ENCODE measurements at places on chromosomes 12 and 14.

GRCh38 chr14:95870772-95871171, 5.9 kb upstream of the TUNAR start:
- DNase-seq, result no peak

DNA sequence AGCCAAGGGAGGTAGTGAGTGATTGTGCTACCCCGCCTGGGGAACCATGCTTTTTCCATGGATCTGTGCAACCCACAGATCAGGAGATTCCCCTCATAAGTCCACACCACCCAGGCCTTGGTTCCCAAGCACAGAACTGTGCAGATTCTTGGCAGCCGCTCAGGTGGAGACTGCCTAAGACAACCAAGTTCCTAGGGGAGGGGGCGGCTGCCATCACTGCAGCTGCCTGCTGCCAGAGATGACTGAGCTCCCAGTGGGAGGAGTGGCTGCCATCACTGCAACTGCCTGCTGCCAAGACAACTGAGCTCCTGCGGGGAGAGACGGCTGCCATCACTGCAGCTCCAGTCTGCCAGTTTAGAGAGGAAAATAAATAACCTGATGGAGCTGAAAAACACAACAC, 138.3 kb upstream of the GARIN2 start:
- DNase-seq, result no peak

DNA sequence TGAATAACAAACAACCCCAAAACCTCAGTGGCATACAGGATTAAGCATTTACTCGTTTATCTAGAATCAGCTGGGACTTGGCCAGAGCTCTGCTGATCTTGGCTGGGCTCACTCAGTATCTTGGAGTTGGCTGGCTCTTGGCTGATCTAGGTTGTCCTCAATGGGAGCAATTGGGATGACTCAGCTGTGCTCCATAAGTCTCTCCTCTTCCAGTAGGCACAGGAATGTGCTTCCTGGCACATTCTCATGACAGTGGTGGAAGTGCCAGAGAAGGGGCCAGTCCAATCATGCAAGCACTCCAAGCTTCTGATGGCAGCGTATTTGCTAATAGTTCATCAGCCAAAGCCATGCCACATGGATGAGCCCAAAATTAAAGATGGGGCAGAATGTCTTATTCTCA, 41.7 kb upstream of the ANO4 start:
- DNase-seq, result no peak

- no peak for DNase-seq
These were observed 211.3 kb downstream of the ESR2 start for GRCh38 chr14:64082837-64083236.

- no peak for DNase-seq
These were observed 729 bp upstream of the GAPDH start for GRCh38 chr12:6533653-6533922.

DNA sequence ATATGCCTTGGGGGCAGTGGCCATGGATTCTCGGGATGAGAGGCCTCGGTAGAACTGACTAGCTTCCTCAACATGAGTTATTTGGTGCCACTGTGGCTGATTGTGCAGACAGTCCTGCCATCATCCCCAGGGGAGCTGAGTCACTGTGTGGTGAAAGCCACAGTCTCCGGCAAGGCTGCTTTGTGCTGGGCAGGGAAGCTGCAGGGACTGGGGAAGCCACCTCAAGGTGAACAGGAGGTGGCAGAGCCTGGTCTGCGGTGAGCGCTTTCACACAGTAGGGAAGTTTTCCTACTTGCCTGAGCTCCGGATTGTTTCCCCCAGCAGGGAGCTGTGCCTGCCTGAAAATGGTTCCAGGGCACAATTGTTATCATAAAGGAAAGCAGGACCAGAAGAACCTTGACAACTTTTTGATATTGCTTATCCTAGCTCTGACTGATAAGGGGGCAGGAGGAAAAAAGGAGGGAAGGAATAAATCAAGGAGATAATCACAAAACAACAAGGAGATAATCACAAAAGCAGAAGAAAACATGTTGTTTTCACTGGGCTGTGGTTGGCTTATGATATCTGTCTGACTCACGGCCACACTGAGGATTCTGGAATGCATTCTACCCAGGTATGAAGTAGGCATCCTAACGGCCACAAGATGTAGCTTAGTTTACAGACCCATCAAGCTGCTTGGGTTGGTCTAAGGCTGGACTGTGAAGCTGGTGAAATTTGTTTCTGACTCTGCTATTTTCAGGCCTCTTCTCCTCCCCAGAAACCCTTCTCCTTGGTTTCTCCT, 32.2 kb upstream of the GNG2 start:
- DNase-seq, result peak; percentile 79

DNA sequence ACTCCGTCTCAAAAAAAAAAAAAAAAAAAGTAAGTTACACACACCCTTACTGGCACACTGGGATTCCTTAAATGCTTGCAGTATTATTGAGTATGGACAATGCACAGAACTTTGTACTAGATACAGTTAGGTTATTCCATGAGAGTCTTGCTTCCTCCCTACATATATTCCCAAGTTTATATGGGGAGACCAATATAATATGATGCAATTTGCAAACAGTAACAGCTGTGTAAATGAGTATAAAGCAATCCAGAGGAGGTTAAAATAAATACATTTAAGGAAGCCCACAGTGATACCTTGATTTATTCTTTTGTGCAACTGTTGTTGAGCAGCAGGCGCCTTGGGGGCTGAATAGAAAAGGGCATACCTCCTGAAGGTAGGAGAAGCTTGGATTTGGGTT, 26.6 kb downstream of the RASSF3 start:
- DNase-seq, result no peak

GRCh38 chr14:70716958-70717357, 75.2 kb downstream of the TTC9 start:
- no peak for DNase-seq
